ENCODE measurements at places on chromosomes 5 and 9.
A peak's percentile ranks its signal among the peaks of the same experiment; 100 is the strongest.

- DNase-seq: peak; percentile 54
Observed at GRCh38 chr9:5949103-5949699, 58.5 kb downstream of the MLANA start.

- DNase-seq: no peak
Observed at GRCh38 chr5:162496100-162496808, 428.7 kb downstream of the GABRG2 start.

DNA sequence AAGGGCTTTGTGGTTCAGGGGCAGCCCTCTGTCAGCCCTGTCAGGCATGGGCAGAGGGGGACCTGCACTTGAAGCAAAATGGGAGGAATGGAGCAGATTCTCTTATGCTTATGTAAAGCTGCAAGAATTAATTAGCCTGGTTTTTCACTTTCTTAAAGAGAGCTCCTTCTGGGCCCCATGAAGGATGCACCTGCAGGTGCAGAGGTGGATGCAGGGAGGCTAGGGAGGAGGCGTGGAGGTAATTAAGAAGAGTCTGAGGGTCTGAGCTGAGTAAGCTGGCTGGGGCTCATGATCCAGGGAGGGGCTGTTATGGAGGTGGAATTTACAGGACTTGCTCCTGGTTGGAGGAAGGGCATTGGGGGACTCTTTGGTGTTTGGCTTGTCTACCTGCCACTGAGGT, 22.0 kb downstream of the NSG2 start:
- no peak for DNase-seq

DNA sequence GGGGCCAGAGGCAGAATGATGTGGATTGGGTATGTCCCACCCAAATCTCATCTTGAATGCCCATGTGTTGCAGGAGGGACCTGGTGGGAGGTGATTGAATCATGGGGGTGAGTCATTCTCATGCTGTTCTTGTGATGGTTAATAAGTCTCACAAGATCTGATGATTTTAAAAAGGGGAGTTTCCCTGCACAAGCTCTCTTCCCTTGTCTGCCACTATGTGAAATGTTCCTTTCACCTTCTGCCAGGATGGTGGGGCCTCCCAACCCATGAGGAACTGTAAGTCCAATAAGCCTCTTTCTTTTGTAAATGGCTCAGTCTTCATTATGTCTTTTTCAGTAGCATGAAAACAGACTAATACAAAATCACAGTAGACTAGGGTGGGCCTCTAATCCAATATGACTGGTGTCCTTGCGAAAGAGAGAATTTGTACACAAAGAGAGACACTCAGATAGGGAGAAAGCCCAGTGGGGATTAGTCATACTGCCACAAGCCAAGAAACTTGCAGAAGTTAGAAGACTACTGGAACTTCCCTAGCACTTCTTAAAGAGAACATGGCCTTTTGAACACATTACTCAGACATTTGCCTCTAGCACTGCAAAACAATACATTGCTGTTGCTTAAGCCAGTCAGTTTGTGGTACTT, 68.4 kb downstream of the ANXA1 start:
- peak; percentile 2 for DNase-seq

GRCh38 chr5:91645347-91645746, 262.2 kb upstream of the ARRDC3 start:
- DNase-seq: no peak

DNA sequence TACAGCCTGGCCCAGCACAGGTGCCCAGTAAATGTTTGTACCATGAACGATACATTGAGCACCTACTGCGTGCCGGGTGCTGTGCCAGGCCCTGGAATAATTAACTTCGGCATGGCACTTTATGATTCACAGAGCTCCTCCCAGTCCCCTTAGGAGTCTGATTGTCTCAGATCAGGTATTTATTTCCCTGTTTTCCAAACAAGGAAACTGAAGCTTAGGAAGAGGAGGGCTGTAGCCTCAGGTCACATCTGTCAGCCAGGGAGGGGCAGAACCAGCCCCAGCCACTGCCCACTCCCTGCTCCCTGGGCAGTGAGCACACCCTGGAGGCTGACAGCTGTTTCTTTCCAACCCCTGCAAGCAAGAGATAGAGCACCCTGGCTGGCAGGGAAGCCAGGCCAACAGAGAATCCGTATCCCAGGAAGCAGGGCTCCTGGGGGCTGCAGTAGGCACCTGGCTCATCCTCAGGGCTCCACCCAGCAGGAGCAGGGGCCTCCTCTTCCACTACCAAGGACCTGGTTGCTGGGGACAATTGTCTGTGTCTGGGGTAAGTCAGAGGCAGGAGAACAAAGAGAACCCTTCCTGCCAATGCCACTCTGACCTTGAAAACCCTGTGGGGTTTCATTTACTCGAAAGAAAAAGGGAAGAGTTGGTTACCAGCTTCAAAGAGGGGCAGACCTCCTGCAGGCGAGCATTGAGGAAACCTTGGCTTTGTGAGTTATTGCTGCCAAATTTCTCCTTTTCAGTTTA, 69.0 kb downstream of the DAB2IP start:
- no peak for DNase-seq

DNA sequence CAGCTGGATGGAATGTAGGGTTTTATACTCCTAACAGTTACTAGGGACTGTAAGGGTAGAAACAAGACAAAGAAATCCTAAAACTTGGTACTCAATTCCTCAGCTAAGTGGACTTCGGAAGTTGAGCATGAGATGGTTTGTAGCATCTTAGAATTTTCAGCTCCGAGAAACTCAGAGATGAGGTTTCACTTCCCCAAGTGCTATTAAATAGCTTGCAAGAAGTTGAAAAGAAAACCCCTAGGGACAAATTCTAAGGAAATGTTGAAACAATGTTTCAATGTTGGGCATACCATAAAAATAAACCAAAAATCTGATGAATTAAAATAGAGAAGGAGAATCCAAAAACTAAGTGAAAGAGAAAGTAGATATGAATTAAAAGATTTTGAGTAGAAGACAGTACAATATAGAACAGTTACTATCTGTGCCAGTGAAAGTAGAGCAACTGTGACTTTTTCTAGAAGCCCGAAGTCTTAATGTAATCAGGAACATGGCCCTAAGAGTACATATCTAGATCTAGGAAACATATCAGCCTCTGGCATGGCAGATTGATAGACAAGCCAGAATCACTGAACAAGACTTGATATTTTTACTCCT, 308.6 kb upstream of the RGMB start:
- DNase-seq: no peak

GRCh38 chr9:131517761-131518190, 13.3 kb downstream of the UCK1 start:
- no peak for DNase-seq

DNA sequence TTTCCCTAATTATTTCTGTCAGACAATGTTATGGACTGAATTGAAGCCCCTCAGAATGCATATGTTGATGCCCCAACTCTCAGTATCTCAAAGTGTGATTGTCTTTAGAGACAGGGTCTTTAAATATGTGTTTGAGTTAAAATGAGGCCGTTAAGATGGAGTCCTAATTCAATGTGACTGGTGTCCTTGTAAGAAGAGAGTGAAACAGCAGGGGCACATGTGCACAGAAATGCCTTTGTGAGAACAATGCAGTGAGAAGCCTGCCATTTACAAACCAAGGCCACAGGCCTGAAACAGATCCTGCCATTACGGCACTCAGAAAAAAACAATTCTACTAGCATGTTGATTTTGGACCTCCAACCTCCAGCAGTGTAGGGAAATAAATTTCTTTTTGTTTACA, 483.0 kb upstream of the DMAC1 start:
- no peak for DNase-seq

DNA sequence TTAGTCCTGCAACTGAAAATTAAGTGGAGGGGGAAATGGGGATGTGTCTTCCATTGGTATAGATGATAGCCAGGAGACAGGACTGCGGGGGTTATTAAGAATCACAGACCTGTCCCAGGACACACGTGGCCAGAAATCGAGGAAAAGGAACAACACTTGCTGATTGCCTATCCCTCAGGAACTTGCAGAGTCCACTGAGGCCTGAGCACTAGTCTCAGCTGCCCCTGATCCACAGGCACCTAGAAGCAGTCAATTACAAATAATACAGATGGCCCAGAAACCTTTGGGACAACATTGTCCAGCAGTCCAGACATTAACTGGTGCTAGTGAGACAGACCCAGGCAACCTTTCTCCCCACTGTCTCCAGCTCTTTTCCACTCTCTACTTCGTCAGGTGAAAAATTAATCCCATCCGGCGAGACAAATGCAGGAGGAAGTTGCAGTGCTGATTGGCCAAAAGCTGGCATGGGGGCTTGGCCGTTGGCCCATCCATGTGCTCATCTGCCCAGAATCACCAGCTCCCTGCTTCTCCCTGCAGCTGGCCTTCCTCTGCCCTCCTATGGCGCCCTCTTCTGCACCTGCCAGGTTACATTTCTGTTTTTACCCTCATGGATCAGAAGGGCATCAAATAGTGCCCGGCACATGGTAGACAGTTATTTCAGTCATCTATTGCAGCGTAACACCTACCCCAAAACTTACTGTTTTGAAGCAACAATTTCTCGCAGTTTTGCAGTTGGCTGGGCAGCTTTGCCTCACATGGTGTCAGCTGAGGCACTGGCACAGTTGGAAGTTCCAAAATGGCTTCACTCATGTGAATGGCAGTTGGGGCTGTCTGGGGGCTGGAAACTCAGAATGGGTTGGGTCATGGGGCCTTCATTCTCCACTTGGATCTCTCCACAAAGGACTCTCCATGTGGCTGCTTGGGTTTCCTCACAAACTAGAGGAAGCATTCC, 3.6 kb upstream of the B4GALT1 start:
- peak; percentile 64 for DNase-seq

DNA sequence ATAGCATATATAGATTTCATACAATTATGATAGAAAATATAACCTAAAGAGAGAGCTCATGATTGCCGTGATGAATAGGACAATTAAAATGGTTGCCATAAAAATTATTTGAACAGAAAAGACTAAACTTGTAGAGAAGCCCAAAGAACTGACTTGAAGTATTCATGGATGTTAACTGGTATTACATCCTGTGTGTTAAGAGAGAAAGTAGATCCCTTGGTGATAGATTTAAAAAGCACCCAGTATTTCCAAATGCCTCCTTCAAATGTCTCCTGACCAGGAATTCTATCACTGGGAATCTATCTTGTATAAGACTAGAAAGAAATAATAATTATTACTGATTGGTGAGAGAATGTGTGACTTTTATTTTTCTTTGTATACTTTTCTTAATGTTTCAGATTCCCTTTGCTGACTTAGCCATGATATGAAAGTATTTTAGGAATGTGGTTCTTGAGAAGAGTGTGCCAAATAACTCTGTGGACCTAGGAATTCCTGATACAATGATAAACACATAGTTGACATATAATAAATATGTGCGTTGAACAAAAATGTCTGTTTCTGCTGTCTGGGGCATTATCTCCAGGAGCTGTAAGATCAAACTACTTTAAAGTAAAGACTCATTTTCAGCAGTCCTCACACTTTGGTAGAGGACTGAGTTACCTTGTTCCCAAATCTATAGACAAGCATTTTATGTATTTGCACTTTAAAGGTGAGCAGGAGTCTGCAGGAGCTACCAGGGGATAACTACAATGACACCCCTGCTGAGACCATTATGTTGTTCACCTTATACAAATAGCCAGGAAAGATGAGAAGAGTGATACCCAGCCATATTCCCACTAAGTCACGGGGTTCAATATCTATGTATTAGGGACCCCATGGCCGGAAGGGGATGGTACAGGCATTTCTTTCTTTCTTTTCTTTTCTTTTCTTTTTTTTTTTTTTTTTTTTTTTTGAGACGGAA, 211.1 kb upstream of the TLE4 start:
- no peak for DNase-seq

- no peak for DNase-seq
Observed at GRCh38 chr9:132319421-132320110, 35.2 kb downstream of the SETX start.

DNA sequence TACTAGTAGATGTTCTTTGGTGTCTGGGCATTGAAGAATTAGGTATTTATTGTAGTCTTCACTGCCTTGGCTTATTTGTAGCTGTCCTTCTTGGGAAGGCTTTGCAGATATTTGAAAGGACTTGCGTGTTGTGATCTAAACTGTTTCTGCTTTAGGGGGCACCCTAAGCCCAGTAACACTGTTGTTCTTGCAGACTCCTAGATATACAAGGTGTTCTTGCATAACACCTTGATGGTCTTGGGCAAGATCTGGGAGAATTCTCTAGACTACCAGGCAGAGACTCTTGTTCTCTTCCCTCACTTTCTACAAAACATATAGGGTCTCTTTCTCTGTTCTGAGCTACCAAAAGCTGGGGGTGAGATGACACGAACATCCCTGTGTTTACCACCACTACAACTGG, 179.1 kb downstream of the FAM170A start:
- no peak for DNase-seq

- peak; percentile 39 for DNase-seq
Observed at GRCh38 chr5:142716963-142717362, 31.1 kb upstream of the FGF1 start.

GRCh38 chr9:122218071-122218934, 10.5 kb downstream of the LHX6 start:
- DNase-seq: no peak

- no peak for DNase-seq
Observed at GRCh38 chr9:18606281-18606680, 132.3 kb downstream of the ADAMTSL1 start.

GRCh38 chr5:169838688-169839087, 141.6 kb downstream of the INSYN2B start:
- no peak for DNase-seq

DNA sequence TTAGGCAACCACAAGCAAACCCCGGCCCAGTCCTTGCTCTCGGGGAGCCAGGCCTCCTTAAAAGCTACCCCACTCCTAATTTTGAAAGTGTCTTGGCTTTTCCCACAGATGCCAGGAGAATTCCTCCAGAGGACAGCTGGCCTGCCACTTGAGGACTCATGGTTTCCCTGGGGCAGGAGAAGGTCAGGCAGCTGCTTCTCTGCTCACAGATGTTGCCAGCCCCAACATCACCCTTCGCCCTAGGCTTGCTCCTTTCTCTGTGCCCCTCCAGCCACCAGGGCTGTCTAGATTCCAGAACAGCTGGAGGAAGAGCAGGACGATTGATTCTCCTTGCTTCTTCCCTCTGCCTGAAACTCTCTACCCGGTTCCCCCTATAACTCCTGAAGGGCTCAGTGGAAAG, 8.5 kb downstream of the GGTA1 start:
- no peak for DNase-seq

- no peak for DNase-seq
Observed at GRCh38 chr5:89850513-89850865, 559.1 kb downstream of the CETN3 start.

DNA sequence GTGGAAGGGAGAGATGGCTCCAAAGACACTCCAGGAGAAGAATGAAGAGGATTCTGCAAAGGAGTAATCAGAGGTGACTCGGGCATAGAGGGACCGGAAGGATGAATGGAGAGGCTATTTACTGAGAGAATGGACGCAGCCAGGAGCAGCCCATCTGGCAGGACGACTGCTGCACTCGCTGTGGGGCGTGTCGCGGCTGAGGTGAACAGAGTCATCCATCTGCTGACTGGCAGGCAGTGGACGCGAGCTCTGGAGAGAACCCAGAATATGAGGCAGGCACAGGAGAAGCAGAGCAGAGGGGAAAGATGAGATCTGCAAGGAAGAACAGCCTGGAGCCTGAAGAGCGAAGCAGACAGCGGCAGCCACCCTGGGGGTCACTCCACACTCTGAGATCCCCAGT, 16.4 kb downstream of the FGF1 start:
- no peak for DNase-seq

Data from CD4-positive, alpha-beta T cell treated with Interleukin-21 for 1 hour (primary cell).